ENCODE measurements at places on chromosomes 7 and 10. TPM values are rescaled to one million over a fixed set of nuclear protein-coding genes. Genes with fewer than 3 reads are reported as not detected.

GRCh38 chr7:49611951-49612350, 161.5 kb upstream of the VWC2 start:
- no peak for DNase-seq

Gene OR2A14
- not detected for total RNA-seq

Gene TMEM176A
- total RNA-seq = 0.31 TPM

DNA sequence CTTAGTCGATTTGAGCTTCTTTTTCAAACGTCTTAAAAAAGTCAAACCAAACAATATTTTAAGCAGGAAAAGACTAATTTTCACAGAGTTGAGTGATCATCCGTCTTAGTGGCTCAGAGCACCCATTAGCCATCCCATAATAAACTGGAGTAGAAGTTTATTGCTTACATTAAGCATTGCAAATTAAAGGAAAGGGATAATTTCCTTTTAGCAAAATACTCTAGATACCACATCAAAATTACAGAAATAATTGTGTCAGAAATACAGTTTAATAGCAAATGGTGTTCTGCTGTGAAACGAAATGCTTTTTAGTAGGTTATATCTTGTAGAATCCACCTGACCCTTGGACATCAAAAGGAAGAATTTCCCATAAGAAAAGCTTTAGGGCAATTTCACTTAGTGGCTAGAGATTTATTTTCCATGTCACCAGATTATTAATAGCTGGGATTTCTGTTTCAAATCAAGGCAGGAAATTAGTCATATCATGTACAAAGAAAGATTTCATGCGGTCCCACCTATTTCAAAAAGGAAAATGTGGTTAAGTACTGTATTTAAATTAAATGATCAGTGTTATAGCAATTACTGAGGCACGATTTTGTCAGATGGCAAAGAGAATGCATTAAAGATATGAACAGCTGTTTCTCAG, 96.2 kb downstream of the NPTX2 start:
- DNase-seq = no peak

GRCh38 chr10:70234668-70235447, 1.6 kb upstream of the PPA1 start:
- DNase-seq = peak; percentile 35

DNA sequence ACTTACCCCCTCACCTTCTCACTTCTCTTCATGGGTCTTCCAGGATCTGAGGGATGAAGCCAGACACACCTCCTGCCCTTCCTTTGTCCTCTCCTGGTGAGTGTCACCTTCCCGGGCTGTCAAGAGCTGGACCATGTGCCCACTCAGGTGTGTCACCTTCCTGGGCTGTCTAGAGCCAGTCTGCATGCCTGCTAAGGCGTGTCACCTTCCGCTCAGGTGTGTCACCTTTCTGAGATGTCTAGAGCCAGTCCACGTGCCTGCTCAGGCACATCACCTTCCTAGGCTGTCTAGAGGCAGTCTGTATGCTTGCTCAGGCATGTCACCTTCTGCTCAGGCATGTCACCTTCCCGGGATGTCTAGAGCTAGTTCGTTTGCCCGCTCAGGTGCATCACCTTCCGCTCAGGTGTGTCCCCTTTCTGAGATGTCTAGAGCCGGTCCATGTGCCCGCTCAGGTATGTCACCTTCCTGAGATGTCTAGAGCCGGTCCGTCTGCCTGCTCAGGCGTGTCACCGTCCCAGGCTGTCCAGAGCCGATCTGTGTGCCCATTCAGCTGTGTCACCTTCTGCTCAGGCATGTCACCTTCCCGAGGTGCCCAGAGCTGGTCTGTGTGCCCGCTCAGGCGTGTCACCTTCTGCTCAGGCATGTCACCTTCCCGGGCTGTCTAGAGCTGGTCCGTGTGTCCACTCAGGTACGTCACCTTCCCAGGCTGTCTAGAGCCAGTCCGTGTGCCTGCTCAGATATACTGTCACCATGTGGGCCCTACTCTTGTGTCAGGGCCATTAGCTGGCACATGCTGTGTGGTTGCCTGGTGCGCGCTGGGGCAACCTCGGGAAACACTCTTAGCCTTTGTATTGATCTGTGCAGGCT, 245.3 kb downstream of the EBF3 start:
- no peak for DNase-seq

- DNase-seq = no peak
These were observed 56.2 kb downstream of the OAT start for GRCh38 chr10:124362568-124362967.

Gene AKR1C2
- not detected for total RNA-seq

DNA sequence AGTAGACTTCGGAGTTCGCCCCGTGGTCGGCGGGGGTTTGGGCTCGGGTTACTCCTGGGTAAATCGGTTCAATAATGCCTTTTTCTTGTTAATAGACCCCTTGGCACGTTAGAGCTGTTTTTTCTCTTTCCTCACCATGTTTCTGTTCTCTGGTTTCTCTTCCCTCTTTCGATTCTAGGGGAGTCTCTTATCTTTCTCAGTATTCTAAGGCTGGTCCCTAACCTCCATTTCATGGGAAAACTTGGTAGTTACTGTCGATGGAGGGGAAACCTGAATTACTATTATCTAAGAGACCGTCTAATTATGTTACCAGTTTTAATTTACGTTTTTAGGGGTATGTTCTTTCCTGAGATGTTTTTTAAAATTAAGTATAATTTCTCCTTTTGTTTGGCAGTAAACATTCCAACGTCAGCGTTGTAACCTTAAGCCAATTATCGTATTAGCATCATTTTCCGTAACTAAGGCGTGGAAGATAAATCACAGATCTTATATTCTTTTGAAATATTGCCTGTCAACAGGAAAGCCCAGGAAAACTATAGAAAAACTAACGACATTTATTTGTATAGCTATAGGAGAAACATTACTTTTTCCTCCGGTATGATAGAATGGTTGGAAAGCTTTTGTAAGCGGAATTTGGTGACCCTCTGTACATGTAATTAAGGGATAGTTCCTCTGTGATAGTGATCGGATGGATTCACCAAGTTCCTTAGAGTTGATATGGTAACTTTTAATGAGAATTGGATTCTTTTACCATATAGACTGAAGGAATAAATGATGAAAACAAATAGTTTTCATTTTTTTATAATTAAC, 847 bp downstream of the BTAF1 start:
- DNase-seq = peak; percentile 12

Gene PRF1
- total RNA-seq = 0.14 TPM

Gene EPHA1
- total RNA-seq = 0.96 TPM

Gene METTL27
- 2.1 TPM for total RNA-seq

GRCh38 chr10:103203466-103203865, 10.4 kb upstream of the NT5C2 start:
- no peak for DNase-seq

Gene ZNF394
- total RNA-seq = 25.7 TPM

- peak; percentile 18 for DNase-seq
These were observed 143.3 kb downstream of the TES start for GRCh38 chr7:116353647-116354046.

Gene PPP1R17
- not detected for total RNA-seq

Gene H2AZ2
- 105 TPM for total RNA-seq

- no peak for DNase-seq
These were observed 17.3 kb upstream of the PRKAR2B start for GRCh38 chr7:107027208-107027607.

Gene MYO3A
- not detected for total RNA-seq

DNA sequence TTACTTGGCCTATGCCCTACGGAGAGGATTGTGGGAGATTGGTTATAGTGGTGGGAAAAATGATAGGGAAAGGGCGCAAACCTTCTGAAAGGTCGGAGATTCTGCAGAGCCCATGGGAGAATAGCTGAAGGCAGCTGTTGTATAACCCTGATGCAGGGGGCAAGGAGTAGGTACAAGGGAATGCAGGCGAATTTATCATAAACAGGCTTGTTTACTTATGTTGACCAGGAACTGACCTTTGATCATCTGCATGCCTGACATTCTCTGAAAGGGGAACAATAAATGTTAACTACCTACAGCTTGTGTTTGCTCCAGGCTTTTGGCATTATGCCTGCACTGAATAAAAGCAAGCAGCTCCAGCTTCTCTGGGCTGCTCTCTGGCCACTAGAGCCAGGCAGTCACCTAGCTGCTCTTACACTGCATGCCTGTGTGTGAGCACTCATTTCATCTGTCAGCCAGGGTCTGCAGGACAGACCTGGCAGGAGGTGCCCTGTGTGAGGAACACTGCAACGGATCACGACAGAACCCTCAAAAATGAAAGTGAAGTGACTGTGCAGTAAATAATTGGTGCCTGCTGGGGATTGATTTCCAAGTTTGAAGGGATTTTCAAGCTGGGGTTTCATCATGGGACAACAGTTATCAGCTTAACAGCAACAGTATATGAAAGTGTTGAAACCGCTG, 31.1 kb upstream of the ABCA13 start:
- no peak for DNase-seq

DNA sequence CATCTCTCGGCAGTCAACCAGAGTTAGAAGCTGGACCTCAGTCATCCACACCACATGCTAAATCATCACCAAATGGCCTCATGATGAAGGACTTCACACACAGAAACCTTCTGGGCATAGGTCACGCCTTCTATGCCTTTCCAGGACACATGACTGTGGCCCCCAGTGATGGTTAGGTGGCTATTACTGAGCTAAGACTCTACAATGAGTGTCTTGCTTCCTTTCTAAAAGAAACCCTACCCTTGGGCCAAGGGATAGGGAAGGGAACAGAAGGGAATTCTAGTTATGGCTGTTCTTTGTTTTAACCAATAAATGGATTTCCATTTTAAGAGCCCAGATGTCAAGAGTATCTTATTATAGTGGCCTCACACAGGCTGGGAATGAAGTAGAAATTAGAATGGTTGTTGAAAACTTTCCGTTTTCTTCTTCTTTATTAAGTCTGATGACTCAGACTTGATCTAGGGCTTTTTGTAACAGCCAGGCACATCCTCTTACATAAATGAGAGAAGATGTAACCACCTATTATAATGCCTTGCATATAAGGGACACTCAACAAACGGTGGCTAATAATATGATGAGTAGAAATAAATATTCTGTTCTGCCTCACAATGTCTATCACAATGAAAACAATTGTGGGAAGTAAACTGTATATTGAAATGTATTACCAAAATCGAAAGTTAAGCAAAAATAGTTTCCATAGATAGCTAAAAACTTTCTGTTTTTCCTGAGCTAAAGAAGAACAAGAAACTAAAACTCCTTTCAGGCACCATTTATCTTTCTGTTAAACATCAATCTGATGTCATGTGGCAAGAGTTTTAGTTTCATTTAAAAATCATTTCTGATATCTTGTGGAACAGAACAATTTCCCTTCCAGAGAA, 62.5 kb upstream of the TOMM7 start:
- no peak for DNase-seq

DNA sequence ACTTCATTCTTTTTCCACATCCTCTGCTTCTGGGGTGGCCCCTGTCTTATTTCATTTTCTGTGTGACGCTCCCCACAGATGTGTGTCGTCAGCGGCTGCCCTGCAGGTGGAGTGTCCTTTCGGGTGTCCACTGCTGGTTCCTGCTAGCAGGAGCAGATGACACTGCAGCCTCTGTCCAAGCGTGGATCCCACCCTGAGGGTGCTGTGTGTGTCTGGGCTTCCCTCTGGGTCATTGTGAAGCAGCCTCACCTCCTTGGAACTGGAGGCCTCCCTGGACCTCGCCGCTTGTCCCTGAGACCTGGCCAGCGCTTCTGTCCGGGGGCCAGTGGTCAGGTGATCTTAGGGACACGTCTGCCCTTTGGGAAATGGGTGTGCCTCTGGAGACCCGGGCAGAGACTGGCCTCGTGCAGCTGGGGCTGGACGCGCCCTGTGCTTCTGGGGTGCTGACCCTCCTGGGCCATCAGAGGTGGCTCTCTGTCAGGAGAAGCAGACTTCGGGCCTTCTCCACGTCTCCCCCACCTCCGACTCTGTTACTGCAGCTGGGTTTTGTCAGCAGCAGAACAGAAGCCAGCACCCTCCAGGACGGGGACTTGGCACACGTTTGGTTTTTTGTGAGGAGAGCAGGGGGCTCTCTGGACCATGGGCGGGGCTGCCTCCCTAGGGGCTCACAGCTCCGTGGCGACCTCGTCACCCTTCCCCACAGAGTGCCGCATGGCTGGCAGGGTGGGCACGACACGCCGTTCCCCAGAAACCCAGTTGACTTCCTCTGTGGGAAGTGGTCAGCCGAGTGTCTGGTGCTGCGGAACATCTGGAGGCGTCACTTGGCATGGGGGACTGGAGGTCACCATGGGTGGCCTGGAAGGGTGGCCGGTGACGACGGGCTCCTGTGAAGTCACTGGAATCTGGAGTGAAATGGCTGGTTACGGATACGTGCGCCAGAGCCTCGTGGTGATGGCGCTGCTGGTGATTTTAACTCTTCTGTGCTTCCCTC, 48.4 kb downstream of the INPP5A start:
- DNase-seq = no peak

DNA sequence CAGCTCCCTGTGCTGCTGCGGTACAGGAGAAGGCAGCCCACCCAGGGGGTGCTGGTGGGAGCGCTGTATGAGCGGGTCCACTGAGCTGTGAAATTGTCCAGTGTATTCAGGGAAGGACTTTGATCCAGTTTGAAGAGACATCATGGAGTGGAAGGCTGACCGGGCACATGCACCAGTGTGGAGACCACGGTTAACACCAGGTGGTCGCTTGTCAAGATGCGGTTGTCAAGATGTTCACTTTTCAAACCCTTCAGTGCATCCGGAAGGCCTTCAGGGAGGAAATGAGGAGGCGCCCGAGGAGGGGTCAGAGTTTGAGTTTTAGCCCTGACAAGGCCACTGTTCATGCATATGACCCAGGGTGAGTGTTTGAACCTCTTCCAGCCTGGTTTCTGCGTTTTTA, 6.1 kb downstream of the DOCK1 start:
- no peak for DNase-seq

Gene DNAH11
- total RNA-seq = 0.43 TPM

DNA sequence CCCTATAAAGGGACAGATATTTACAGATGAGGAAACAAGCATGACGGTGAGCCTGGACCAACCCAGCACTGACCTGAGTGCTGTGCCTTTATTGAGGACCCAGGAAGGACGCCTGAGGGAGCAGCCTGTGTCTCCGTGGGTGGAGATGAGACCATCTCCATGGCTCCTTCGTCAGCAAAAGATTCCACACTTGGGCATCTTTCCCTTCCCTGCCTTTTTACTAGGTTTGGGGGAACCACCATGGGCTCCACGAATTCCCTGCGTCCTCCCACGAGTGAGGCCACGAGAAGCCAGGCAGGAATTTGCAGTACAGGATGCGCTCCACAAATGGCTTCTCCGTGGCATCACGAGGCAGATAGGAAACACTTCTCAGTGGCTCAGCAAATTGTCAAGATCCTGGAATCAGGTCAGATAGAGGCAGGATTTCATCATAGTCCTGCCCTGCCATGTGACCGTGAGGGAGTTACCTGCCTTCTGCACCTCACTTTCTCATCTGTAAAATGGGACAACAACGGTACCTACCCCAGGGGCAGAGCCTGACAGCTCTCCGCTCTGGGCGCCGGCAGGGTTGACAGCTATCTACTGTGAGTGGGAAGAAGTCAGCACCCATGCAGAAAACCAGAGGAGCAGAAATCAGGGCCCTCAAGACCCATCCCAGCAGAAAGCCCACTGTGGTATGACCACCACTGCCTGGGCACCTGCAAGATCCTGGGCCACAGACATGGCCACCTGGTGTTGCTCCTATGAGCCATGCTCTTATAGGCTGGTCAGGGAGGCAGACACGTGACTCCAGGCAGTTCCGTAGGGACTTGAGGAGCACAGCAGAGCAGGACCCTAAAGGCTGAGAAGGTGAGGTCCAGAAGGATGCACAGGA, 80.1 kb downstream of the GRID1 start:
- DNase-seq = no peak

- no peak for DNase-seq
These were observed 386 bp upstream of the AS3MT start for GRCh38 chr10:102868911-102869257.

Gene LRIT1
- total RNA-seq = not detected

Gene ENTPD1
- total RNA-seq = 0.95 TPM

GRCh38 chr10:64037071-64037661, 516.0 kb downstream of the REEP3 start:
- DNase-seq = no peak

Measured in astrocyte (in vitro differentiated cells and primary cell).